ENCODE measurements at places on chromosomes 5 and 9.

GRCh38 chr5:42779083-42779482, 22.5 kb downstream of the CCDC152 start:
- DNase-seq: no peak

- DNase-seq: no peak
These were observed 16.0 kb upstream of the TBC1D2 start for GRCh38 chr9:98271479-98271878.

DNA sequence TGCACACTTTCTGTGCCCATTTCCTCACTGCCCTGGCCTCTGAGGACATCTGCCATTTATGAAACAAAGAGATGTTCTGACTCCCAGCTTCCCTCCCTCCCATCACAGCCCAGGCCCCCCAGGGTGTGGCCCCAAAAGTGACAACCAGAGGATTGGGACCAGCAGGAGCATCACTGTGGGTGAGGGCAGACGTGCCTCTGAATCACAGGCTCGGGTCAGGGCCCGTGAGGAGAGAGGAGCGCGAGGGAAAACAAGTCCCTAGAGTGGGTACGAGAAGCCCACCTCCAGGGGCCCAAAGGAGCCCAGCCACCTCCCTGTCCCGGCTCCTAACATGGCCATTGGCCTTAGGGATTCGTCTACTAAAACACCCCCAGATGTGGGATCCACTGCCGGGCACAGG, 138.0 kb upstream of the FSTL4 start:
- peak; percentile 48 for DNase-seq

GRCh38 chr9:125854553-125855275, 107.5 kb downstream of the PBX3 start:
- no peak for DNase-seq

DNA sequence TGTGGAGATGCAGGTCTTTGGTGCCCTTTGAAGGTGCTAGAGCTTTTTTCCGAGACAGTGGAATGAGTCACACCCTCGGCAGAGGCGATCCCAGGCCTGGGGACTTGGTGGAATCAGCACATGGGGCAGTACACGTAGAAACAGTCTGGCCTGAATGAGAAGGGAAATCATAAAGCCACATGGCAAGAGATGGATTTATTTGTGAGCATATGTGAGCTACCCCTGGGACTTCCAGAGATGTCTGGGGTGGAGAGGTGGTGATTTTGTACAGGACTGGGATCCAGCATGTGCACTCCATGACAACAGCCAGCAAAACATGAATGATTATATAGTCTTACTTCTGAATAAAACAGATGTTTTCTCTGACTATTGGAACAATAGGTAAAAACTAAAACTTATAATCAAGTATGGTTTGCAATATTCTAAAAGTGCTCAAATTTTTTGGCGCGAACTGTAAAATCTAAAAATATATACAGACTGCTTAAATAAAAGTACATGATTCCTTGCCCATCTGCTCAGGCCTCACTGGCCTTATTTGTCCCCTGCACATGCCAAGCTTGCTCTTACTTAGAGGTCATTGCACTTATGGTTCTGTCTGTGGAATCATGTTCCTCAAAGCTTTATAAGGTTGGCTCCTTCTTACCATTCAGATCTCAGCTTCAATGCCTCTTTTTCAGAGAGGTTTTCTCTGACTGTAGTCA, 54.7 kb upstream of the SMARCA2 start:
- DNase-seq: no peak

- no peak for DNase-seq
These were observed 529 bp downstream of the UBAC1 start for GRCh38 chr9:135960411-135961276.

GRCh38 chr5:9226016-9226536, 319.8 kb downstream of the SEMA5A start:
- DNase-seq: no peak

GRCh38 chr5:87122151-87122977, 145.3 kb upstream of the RASA1 start:
- no peak for DNase-seq

- no peak for DNase-seq
These were observed 20.2 kb upstream of the SUB1 start for GRCh38 chr5:32565145-32565544.

- no peak for DNase-seq
These were observed 15.8 kb downstream of the NEK6 start for GRCh38 chr9:124273427-124274160.

DNA sequence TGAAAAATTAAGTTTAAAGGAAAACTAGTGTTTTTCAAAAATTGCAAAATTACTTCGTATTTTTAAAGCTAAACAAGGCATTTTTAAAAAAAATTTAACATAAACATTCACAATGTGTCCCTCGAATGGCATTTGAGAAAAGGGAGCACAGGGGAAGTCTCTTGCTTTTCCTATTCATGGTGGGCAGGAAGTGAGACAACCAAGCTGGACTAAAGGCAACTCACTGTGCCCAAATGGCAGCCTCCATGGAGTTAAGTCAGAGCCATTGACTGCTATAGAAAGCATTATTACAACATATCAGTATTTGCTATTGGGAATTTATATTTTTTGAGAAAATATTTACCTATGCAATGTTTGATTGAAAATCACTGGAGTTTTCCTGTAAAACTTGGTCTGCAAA, 8.3 kb downstream of the HNRNPH1 start:
- DNase-seq: no peak

DNA sequence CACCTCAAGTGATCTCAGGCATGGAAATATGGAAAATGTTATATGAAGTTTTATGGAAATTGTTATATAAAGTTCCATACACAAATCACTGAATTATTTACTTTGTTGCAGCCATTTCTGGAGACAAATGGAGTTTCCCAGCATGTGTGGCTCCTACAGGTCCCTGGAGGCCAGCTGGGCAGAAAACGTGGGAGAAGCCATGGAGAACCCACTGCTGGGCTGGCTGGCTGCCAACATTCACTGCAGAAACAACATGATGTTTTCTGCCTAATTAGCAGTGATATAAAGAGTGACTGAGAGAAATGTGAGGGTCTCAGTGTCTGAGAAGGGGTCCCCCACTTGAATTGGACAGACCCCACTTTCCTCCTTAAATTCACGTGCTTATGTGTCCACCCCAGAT, 208.8 kb upstream of the IRX2 start:
- DNase-seq: no peak

DNA sequence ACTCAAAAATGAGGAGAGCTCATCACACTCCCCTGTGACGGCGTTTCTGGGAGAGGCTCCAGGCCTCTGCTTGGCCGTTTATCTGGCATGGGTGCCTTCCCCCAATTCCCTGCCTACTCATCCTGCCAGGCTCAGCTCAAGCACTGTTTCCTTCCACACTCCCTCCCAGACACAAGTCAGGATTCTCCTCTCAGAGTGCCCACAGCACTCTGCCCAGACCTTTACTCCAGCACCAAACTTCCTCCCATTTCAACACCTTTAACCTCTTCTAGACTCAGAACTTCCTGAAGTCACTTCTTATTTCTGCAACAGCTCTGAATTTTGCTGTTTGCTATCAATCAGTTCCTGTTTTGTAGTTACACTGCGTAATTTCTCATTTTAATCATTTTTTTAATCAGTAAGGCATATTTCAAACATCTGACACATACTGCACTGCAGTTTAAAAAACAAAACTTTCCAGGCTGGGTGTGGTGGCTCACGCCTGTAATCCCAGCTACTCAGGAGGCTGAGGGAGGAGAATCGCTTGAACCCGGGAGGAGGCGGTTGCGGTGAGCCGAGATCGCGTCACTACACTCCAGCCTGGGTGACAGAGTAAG, 16.0 kb downstream of the TRMO start:
- no peak for DNase-seq

DNA sequence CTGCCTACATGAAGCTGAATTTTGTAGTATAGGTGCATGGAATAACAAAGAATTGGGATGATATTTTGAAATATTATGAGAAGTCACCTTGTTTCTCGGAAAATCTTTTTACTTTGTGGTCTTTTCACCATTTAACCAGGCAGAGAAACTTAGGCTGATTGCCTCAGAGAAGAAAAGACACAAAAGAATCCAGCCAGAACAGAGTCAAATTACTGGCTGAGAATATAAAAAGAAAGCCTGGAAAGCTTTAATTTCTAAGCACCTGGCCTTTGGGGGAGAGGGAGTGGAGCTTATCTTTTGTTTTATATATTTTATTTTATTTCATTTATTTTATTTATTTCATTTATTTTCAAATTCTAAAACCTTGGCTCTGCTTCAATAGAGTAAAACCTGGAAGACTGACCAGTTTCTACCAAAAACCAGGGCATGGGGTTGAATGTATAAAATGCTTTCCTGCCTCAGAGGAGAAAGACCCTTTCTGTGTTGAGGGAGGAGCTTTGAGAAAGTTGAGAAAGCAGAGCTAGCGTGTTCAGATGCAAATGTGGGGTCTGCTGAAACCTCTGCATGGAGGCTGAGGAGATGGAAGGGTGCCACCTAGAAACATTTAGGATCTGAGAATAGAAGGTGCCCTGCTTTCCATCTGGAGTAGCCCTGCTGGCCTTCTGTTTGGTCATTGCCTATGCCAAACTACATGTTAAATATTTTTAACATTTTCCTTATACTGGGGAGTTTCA, 81.6 kb downstream of the NREP start:
- DNase-seq: no peak

GRCh38 chr5:34047774-34048572, 5.0 kb upstream of the C1QTNF3 start:
- no peak for DNase-seq

DNA sequence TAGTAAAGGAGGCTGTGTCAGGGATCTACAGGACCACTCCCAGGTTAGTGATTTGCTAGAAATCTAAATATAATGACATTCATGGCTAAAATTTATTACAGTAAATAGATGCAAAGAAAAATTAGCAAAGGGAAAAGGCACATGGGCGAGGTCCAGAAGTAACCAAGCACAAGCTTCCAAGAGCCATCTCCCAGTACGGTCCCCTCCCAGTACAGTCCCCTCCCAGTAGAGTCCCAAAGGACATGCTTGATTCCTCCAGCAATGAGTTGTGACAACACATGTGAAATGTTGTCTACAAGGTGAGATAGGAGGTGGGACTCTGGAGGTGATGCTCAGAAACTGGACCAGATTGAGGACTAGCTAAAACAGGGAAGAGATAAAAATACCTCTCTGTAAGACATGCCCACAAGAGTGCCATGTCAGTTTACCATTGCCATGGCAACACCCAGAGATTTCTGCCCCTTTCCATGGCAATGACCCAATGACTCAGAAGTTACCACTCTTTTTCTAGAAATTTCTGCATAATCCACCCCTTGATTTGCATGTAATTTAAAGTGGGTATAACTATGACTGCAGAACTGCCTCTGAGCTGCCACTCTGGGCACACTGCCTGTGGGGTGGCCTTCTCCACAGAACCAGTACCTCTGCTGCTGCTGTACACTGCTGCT, 27.9 kb upstream of the CEMIP2 start:
- no peak for DNase-seq

- no peak for DNase-seq
These were observed 22.0 kb downstream of the GADD45G start for GRCh38 chr9:89626741-89627265.

DNA sequence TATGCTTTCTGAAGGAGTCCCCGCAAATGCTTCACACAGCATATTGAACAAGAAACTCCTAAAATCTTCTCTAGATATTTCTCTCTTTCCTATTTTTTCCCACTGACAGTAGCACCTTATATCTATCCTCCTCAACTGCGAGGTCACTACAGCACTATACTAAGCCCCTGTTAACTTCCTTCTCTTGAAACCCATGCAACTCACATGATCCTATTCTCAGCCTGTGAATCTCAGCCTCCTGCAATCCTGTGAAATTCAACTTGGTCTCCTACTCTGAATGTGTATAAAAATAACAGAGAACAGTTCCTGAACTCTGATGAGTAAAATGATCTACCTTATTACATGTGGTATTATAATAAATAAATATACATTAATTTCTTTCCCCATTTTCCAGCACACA, 6.1 kb upstream of the PLGRKT start:
- DNase-seq: no peak

DNA sequence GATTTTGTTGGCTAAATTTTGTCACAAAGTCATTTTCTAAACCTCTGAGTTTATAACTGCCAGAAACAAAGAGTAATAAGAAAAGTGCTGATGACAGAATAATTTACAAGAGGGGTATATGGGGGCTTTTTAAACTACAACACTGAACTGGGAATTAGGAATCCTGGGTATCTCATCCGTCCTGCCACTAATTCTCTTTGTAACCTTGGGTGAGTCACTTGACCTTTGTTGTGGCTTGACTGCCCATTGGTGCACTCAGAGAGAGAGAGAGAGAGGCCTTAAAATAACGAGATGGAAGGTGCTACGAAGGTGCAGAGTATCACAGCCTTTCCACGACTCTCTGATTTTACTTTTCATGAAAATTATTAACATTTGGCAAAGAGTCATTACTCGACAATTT, 130.3 kb upstream of the CNTLN start:
- DNase-seq: no peak

GRCh38 chr9:76557674-76558225, 98.8 kb downstream of the GCNT1 start:
- DNase-seq: no peak

- DNase-seq: peak; percentile 66
These were observed 87.0 kb downstream of the ADAMTS2 start for GRCh38 chr5:179258001-179258921.

DNA sequence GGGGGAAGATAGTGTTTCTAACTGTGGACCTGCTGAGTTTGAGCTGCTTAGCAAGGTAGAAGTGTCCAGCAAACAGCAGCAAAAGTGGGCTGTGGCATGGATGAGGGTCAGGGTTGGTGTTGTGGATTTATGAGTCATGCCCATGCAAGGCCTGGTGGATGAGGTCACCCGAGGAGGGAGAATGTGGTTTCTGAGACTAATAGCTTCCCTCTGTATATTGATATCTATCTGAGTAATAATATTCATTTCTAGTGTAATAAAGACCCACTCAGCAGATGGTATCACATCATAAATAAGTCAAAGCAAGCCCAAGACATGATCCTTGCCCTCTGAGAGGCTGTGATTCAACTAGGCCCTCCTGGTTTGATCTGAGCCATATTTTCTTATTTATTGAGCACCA, 597.8 kb upstream of the CLINT1 start:
- DNase-seq: no peak

All from type B pancreatic cell (in vitro differentiated cells).